Trophoblast cell (in vitro differentiated cells and primary cell): ENCODE measurements at places on chromosomes 6 and 20.
A peak's percentile ranks its signal among the peaks of the same experiment; 100 is the strongest.

GRCh38 chr20:13231031-13231752 lies 10.1 kb downstream of the ISM1 start:
- DNase-seq: peak; percentile 30

- no peak for DNase-seq
Observed at GRCh38 chr20:63540417-63541186, 3.4 kb upstream of the PTK6 start.

GRCh38 chr20:37290158-37290810 lies 829 bp downstream of the MANBAL start:
- no peak for DNase-seq

DNA sequence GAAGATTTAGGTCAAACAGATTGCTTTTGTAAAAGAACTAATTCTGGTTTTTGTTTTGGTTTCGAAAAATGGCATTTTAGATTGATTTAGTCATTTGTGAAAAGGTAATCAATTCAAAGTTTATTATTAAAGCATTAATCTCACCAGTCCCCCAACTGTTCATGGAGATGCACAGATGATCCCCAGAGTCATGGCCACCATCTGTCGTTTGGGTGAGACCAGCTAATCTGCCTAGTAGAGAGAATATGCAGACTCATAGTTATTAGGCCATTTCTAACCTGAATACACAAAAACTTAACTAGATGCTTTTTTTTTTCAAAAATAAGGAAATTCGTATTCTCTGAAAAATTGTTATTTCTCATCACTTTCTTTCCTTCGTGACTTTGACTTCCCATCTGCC lies 58.1 kb downstream of the C6orf58 start:
- DNase-seq: no peak

GRCh38 chr6:107712665-107713551 lies 111.2 kb downstream of the SCML4 start:
- DNase-seq: no peak

DNA sequence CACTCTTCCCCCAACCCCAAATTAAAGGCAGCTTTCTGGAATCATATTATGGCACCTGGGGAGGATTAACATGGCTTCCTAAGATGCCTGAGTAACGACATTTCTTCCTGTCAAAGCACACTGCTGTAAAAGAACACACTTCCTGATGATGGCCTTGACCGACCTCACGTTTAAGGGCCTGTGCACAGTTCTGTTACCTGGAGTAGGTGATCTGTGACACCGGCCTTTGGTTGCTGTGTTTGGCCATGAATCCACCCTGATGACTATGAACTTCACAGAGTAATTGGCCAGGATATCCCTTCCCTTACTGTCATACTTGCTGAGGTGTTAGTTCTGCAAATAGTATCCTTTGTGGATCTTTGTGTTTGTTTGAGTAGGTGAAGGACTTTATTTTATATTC lies 45.8 kb downstream of the PLCB4 start:
- no peak for DNase-seq

DNA sequence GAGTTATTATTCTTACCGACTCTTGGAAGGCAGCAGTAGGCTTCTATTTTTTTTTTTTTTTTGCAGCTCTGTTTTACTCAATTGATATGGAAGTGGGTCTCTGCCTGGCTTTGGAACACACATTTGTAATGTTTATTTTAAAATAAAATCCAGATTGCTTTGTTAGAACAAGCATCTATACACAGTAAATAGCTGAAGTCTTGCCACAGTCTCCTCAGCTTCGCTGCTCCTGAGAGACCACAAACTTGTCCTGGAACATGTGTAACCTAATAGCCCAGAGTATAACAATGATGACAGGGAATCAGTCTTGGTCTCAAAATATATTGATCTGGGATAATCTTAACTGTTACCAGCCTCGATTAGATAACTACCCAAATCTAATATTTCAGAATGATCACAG lies 299.8 kb upstream of the NOX3 start:
- no peak for DNase-seq

- no peak for DNase-seq
Observed at GRCh38 chr20:11917663-11918062, at the start of gene BTBD3. Gene BTBD3 (plus strand): TSS chr20:11917893. CDS start chr20:11918276, 383 bp downstream.

GRCh38 chr6:22326500-22326899 lies 29.7 kb upstream of the PRL start:
- no peak for DNase-seq

DNA sequence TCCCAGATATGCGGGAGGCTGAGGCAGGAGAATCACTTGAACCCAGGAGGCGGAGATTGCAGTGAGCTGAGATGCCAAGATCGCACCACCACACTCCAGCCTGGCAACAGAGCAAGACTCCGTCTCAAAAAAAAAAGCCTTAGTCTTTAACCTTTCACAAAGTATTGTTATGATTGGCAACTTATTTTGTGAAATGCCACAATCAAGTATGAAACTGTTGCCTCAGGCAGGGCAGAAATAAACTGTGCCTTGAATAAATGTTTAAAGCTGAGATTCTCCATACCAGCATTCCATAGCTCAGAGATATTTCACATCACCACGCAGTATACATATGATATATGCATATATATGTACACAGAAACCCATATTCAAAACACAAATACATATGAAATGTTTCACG lies 120.1 kb upstream of the CCDC28A start:
- DNase-seq: no peak

DNA sequence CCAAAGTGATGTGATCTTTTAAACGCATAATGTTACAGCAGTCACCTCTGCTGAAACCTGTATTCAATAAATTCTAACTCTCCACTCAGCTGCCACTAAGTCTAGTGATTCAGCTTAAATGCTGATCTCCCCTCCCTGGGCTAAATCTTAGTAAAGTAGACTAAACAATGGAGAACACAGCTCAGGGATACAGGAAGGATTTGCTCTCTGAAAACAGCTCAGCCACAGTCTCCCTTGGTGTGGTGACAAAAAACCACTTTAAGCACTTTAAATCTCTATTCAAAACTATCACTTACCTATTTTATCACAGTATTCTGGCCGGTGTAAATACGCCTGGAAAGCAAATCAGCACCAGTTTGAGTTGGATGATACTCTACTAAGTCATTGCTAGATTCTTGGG lies 130.6 kb downstream of the RFX6 start:
- no peak for DNase-seq
